ENCODE measurements at places on chromosomes 5 and 9.

DNA sequence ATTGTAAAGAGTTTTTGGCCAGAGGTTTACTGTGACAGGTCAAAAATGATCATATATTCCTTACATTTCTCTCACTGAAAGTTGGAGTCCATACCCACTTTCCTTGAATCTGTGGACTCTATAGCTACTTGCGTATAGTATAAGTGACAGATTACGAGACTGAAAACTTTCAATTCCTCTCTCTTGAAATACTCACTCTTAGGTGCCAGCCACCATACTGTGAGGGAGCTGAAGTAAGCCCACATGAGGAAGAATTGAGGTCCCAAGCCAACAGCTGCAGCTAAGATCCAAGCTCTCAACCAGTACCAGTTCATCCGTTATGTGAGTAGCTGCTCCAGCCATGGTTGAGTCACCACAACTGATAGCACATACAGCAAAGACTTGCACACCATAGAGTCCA lies 128.1 kb upstream of the FAM174A start:
- no peak for DNase-seq
- no peak overlapping the region for H3K27ac ChIP-seq
- no peaks in the 10 kb centered on the region for H3K36me3 ChIP-seq
- no peaks in the 10 kb centered on the region for H3K4me1 ChIP-seq
- H3K4me3 ChIP-seq = no peak overlapping the region

DNA sequence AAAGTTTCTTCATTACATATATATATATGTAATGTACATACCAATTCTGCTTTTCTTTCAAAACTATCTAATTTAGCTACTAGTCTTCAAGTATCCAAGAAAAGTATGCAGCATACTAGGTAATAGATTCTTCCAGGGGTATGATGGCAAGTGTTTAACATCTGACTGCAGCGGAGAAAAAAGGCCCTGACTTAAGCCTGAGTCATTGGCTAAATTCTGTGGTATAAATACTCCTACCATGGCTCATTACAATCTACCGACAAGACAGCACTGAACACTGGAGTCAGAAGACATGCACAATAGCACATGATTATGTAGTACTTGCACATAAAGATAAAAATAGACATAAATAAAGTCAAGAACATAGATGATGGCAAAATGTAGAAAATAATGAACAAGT lies 439.9 kb downstream of the BRINP1 start:
- H3K27me3 ChIP-seq = no peaks in the 10 kb centered on the region
- H3K4me1 ChIP-seq = no peaks in the 10 kb centered on the region
- no peak for DNase-seq
- no peak overlapping the region for H3K4me3 ChIP-seq

DNA sequence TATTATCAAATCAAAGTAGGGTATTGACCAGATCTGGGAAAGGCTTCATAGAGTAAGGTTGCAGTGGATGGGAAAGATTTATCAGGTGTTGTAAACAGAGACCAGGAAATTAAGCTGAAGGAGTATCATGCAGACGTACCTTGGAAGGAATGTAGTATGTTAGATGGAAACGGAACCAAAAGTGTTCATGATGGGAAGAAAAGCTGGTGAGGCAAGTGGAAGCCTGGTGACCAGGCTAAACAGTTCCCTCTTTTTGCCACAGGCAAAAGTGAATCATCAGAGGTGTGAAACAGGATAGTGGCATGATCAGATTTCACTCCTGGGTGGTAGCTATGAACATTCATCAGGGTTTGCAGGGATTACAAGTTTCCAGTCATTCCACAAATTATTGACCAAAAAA lies 780.1 kb upstream of the DMAC1 start:
- no peaks in the 10 kb centered on the region for H3K4me1 ChIP-seq
- no peak overlapping the region for H3K27ac ChIP-seq
- no peaks in the 10 kb centered on the region for H3K36me3 ChIP-seq
- no peak for DNase-seq
- H3K27me3 ChIP-seq = no peaks in the 10 kb centered on the region

DNA sequence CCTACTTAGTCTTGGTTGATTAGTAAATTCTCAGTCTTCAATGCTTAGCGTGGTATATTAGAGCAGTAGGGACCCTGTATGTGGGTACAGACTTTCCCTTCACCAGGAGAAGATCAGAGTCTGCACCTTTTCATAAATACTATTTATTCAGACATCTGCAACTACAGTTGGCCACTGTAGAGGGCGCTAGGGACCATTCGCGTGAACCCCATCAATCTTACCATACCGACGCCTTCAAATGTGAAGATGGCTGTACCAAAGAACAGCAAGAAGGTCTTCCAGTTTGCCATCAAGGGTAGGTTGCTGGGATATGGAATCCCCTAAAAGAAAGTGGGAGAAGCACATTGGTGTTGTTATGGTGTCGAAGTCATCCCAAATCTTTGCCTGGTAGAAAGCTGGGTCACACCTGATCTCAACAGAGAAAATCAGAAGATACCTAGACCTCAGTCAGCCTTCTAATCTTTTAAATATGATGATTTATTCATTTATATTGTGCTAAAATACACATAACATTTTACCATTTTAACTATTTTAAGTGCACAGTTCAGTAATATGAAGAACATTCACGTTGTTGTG lies 19.1 kb downstream of the SLC36A3 start:
- no peak overlapping the region for H3K27ac ChIP-seq
- H3K36me3 ChIP-seq = no peaks in the 10 kb centered on the region
- H3K4me3 ChIP-seq = no peak overlapping the region

- no peak for DNase-seq
- no peak overlapping the region for H3K4me3 ChIP-seq
- no peak overlapping the region for H3K27ac ChIP-seq
- H3K4me1 ChIP-seq = no peaks in the 10 kb centered on the region
Measured at GRCh38 chr5:50829023-50829422, 162.6 kb downstream of the PARP8 start.

DNA sequence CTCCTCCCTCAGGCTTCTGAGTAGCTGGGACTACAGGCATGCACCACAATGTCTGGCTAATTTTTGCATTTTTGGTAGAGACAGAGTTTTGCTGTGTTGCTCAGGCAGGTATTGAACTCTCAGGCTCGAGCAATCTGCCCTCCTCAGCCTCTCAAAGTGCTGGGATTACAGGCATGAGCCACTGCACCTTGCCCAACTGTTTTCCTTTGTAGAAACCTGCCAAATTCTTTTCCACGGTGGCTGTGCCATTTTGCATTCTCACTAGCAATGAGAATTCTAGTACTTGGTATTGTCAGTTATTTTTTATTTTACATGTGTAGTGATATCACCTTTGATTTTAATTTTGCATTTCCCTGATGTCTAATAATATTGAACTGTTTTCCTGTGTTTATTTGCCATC lies 7.8 kb downstream of the RMI1 start:
- H3K27me3 ChIP-seq = no peaks in the 10 kb centered on the region
- DNase-seq = no peak
- no peak overlapping the region for H3K4me3 ChIP-seq
- peaks cover 7% of the 10 kb centered on the region for H3K4me1 ChIP-seq
- no peaks in the 10 kb centered on the region for H3K36me3 ChIP-seq
